Bone marrow (tissue), 2 donors: ENCODE measurements at places on chromosomes 4 and X.

GRCh38 chrX:97452283-97452682 is 568.6 kb downstream of the RPA4 start:
- no peak for DNase-seq

DNA sequence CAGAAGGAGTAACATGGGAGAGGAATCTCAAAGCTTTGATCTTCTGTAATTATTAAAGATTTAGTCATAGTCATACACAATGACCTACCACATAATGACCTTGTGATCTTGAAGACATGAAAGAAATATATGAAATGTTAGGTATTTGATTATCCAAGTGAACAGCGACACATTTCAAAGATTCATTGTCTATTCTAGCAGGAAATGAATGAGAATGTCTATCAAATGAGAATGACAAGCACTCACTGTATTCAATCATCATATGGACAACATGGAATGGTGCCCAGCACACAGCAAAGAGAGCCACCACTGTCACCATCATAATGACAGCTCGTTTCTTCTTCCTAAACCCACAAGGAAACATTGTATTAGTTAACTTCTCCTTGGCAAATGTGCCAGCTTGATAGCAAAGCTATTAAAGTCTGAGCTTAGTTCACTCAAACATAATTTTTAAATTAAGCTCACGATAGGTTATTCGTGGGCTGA is 50.6 kb downstream of the QRFPR start:
- no peak for DNase-seq

DNA sequence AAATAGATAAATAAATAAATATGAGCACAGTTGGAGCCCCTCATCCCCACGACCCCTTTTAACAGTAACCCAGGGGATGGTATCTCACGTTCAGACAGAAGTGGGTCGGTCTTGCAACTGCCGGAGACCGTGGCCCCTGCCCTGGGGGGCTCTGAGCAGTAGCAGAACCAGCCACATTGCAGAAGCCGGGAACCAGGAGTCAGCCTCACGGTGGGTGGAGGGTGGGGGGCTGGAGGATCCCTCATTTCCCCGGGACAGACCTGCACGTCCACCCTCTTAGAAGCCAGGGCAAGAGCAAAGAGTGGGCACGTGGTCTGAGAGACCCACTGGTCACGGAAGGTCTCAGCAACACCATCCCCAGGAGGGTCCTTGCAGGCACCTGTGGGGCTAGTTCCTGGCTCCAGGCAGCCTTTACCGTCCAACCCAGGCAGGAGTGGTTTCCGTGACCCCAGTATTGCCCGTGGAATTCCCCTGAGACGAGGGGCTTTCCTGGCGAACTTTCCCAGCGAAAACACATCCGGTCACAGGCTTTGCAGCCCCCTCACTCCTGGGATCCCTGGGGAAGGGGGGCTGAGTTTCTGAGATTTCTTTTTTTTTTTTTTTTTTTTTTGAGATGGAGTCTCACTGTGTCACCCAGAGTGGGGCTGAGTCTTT is 8.8 kb upstream of the IL3RA start:
- no peak for DNase-seq

DNA sequence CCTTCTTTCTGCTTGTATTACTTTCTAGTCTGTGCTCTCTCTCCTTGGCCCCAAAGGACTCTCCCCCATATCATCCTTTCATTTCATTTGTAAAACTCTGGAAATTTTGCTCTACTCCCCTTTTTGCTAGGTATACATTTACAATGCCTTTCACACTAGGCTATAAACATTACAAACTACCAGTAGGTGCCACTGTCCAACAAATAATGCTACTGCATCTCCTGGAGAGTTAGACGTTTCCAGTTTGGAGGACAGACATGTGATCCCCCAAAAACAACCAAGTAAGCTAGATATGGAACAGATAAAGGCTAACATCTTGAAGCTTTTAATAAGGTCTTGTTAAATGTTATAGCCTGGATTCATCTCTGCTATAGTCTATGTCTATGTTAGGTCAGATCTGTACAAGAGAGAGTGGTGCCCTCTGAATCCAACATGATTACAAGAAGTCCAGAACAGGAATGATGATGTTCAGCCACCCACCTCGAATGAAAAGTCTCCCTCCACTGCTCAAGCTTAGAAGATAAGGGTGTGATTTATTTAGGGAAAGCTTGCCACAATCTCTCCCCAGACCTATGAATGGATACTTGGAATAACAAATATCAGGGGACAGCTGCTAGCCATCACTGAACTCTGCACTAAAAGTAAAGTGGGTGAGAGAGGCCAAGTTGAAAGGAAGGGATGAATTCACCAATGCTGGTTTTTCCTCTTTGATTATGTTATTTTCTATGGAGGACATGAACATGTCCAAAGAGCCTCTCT is 14.3 kb downstream of the CBR4 start:
- DNase-seq: no peak

- DNase-seq: no peak
Observed at GRCh38 chrX:21725496-21725895, 32.4 kb downstream of the SMPX start.

DNA sequence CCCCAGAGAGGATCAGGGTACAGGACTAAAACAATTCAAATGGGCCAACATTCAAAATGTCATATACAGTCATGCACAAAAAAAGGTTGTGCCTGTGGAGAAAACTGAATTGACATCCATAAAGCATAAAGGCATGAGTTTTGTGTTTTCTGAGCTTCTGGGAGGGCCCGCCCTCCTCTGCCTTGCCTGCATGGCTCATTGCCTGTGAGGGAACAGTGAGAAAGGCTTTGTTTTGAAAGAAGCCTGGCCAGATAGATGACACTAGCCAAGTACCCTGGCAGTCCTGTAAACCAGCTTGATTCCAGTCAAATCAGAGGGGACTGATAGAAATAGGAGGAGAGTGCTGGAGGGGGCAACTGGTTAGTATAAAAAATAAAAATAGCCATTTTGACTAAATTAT is 194.3 kb downstream of the KIT start:
- DNase-seq: no peak
